ENCODE measurements at places on chromosomes 2 and 18.

- DNase-seq = no peak
Measured at GRCh38 chr2:238098901-238099713, 1.0 kb upstream of the ESPNL start.

GRCh38 chr2:84942964-84943421 is 28.0 kb upstream of the KCMF1 start:
- DNase-seq = no peak

DNA sequence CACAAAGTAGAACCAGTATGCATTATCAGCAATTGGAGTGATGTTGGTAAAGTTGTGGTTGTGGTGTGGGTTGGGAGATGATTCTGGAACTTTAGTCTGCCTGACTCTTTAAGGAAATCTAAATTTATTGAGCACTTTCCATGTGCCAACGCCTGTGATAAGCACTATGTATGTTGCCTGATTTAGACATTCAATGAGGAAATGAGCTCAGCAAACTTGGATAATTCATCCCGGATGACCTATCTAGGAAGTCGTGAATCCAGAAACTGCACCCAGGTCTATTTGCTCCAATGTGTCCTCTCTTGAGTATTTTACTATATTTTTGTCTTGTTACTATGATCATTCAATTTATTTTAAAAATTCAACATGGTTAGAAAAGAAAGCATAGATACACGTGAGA is 400.8 kb upstream of the MMADHC start:
- no peak for DNase-seq

GRCh38 chr2:198717451-198717850 is 740.3 kb downstream of the SATB2 start:
- no peak for DNase-seq

DNA sequence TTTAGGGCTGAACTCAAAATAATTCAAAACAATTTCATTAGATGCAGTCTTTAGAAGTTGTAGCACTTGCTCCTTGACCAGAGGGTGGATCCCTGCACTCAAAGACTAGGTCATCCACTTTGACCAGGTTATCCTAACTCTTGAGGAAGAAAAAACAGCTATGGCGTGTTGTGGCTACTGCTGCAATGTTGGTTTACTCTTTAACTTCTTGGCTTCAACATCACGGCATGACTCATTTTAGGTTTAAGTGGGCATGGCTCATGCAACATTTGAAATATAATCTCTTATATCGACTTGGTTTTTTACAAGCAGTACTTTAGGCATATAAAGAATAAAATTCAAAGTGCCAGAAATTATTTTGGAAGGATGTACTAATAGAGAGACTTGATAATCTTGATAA is 35.4 kb downstream of the ANKRD29 start:
- DNase-seq = no peak

DNA sequence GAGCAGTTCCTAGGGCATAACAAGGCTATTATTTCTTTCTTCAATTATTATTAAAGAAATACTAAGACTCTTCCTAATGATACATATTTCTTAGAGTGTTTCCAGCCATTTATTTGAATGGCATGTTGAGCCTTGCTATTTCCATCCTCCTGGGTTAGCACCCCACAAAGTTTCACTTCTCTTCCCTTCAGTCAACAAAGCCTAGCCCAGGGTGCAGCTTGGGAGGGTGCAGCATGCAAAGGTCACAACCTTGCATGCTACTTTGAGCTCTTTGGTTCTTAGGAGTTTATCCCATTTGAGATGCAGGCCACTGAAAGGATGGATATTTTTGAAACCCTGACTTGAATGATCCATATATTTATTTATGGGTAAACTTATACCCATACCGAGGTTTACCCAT is 454.4 kb upstream of the MEIS1 start:
- DNase-seq = no peak

DNA sequence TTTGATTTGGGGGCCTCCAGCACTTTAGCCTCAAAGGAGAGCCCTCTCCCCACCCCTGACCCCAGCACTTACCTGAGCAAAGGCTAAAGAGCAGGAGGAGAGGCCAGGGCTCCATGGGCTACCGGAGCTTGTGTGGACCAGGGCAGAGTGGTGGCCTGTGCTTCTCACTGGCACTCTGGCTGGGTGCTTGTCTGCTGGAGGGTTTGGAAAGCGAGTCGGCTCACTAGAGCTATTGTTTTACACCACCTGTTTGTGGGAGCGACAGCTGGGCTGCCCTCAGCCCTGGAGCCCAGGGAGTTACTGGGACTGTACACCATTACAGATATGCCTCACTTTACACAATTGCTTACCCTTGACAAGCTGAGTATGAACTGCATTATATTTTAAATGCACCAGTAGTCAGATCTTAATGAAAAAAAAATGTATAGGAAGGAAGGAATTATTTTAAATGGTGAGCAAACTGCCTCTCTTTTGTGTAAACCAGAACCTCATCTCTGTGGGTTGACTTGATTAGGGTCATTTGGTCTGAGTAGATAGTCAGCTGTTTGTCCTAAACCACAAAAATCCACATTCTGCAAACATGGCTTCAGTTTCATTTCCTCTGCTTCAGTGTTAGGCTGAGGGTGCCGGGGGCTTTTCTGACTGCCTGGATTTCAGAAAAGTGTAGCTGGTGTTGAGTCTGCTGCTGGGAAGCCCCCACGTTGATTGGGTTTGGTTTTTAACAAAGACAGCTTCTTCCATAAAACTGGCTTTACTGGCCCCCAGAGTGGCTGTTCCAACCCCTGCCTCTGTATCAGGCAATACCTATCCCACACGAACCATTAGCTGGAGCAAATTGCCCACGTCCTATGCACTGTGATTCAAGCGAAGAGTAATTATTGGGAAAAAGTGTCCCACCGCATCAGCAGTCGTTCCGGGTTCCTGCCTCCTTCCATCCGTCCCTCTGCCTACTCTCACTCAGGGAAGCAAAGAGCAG is at the start of gene CHRNA1:
CHRNA1 (minus strand) TSS at position 193 of the 976 bp plus-strand sequence; CDS start at position 115, 78 bp downstream.
- no peak for DNase-seq

DNA sequence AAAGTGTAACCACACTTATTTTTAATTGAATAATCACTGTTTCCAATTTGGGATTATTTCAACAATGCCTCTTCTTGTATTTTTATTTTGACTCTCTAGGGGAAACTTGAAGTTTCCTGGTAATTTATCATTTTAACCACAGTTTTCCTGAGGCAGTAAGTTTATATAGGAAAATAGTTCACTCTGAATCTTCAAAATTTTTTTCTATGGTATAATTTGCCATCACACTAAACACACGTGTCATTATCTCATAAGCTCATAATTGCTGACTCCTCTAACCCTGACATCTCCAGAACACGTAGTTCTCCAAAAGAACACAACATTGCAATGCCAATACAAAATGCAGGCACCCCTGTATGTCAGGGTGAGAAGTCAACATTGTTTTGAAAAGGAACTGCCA is 102.2 kb upstream of the FZD7 start:
- no peak for DNase-seq

DNA sequence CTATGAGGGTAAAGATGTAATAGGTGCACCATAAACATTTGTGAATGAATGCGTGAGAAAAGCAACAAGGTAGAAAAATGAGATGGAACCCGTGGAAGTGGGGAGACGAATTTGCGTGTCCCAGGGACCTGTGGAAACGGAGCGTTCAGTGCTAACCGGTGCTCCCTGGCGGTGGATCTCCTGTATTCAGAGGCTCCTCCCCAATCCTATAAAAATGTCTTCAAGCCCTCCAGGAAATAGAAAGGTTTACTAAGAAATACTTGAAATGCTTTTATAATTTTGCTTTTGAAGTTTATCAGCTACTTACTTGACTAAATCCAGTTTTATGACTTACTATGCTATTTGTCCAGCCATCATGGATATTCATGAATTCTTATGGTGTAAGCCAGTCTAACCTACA is 62.8 kb upstream of the RBM44 start:
- no peak for DNase-seq

- DNase-seq = no peak
Measured at GRCh38 chr2:130878316-130878715, 41.6 kb downstream of the ARHGEF4 start.

DNA sequence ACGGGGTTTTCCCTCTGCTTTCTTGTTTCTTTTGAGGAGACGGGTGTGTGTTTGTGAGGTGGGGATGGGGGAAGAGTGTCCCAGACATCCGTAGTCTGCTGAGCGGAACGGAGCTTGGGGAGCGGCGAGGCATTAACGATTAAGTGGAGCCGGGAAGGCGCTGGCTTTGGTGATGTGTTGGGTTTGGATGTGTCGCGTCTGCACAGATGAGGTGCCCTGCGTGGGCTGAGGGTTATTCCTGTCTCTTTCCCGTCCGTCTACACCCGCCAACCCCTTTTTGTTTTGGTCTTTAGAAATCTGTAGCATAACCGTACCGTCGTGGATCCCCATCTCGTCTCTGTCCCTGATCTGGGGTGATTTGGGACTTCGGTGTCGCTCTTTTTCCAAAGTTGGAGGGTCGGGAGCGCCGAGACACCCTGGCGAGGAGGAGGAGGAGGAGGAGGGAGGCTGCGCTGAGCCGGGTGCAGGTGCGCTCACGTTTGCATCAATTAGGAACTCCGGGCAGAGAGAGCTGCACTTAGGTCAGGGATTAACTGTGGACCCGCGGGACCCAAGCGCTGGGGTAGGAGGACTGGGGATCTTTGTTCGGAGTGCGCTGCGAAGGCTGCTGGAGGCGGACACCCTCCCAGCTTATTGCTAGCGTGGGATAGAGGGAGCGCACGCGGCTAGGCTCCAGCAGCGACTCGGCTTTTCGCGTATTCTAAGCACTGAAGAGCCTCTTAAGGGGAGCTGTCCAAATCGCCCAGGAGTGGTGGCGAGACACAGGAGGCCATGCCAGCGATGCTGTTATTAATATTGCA is 720.3 kb downstream of the DPP10 start:
- DNase-seq = no peak

GRCh38 chr18:25251068-25251467 is 100.9 kb downstream of the ZNF521 start:
- no peak for DNase-seq

GRCh38 chr2:30511122-30512083 is 64.4 kb downstream of the LCLAT1 start:
- DNase-seq = no peak

GRCh38 chr2:238338710-238339394 is 18.5 kb downstream of the TRAF3IP1 start:
- DNase-seq = no peak

GRCh38 chr2:230434677-230435324 is 18.8 kb downstream of the SP100 start:
- DNase-seq = no peak

- DNase-seq = no peak
Measured at GRCh38 chr2:218421027-218421426, 2.1 kb downstream of the VIL1 start.

DNA sequence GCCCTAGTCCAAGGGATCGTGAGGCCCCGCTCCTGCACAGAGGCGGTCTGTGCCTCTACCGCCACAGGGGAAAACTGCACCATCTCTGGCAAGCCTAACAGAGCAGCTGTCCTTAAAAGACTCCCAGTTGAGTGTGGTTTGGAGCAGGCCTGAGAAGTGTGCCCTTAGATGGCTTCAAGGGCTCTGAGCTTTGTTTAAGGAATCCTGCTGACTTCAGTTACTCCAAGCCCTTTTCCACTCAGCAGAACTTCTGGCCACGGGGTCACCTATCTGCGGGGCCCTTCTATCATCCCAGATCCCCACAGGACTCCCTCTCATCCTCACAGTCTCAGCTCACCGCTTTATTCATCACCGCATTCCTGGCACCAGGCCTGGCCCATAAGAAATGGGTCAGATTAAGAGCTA is 131.5 kb downstream of the CCDC74A start:
- DNase-seq = no peak

DNA sequence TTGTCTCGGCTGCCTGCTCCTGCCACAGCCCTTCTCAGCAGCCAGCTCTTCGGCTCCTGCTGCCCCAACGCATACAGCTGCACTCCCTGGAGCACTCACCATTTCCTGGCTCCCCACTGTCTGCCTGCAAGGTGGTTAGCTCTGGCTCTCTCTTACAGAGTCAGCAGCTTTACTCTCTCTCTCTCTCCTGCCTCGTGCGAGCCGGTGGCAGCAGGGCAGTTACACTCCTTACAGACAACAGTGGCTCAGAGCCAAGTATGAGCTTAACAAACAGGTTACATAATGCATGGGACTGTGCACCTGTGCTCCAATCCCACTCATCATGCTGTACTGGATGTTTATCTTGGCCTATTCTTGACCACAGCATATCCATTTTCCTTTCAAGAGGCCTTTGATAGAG is 47.4 kb upstream of the DNAJC10 start:
- DNase-seq = no peak

GRCh38 chr2:159773426-159773825 is 24.6 kb downstream of the CD302 start:
- no peak for DNase-seq

DNA sequence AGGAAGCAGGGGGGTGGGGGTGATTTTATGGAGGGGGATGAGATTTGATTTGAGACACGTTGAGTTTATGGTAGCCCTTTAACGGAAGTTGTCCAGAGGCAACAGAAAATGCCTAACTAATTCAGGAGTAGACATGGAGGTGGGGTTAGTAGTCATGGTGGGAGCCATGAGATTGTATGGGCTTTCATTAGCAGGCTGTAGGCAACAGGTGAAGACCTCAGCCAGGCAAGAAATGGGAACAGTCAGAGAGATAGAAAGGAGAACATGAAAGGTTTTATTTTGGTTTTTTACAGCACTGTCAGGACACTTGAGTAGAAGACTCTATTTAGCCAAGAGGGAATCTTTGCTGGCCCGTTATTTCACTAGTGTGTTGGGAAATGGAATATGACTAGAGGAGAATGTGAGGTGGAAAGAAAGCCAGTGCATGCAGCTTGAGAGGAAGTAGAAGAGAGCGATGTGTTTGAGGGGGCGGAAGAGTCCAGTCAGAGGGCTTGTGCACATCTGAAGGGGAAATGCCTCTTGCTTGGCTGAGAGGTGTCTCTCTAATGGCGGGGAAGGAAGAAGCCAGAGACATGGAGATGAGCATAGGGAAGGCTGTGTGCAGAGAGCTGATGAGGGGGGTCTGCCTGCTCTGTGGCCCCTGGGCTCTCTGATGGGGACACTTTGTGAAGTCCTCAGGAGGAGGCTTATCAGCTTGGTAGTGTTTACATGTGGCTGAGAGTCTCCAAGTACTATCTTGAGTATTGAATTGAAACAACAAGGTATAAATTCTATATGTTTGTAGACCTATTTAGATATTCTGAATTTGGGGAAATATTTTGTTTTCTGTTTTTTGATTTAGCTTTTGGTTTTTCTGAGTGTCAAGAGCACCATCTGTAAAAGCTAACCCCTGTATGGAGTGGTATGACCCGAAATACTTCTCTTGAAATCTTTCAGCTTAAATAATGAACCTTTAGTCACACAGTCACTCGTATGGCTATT is 66.9 kb upstream of the ITM2C start:
- DNase-seq = no peak

- DNase-seq = no peak
Measured at GRCh38 chr2:9306911-9307310, 100.3 kb downstream of the ASAP2 start.
